Activated CD4-positive, alpha-beta T cell treated with anti-CD3 and anti-CD28 coated beads, Interleukin-2, amount 10 ng/mL, durations not matched to agents 24 days and 14 days (primary cell): ENCODE measurements at places on chromosomes 6 and 20. TPM values are rescaled to one million over a fixed set of nuclear protein-coding genes. Genes with fewer than 3 reads are reported as not detected.

Gene PAK5
- total RNA-seq, result not detected in 2 replicates

Gene ADGRB3
- total RNA-seq, result not detected in 2 replicates

Gene ARFGEF2
- 28.0 and 30.9 TPM in 2 replicates for total RNA-seq

Gene CLPSL1
- total RNA-seq, result not detected in 2 replicates

Gene BMP6
- 0.50 and 0.56 TPM in 2 replicates for total RNA-seq

Gene SRSF12
- total RNA-seq, result 0.05 TPM in 1 of 2 replicates, not detected in the other

Gene CCN2
- total RNA-seq, result not detected in 2 replicates

Gene RHAG
- total RNA-seq, result not detected in 2 replicates

Gene SYCP2
- 5.2 and 5.3 TPM in 2 replicates for total RNA-seq

Gene PRIM2
- total RNA-seq, result 37.5 and 41.3 TPM in 2 replicates

Gene TRIM10
- 0.07 and 0.09 TPM in 2 replicates for total RNA-seq

Gene LY6G5C
- total RNA-seq, result 4.1 and 4.9 TPM in 2 replicates

Gene HLA-A
- total RNA-seq, result 1,449 and 1,452 TPM in 2 replicates

Gene CEP250
- 46.8 and 48.8 TPM in 2 replicates for total RNA-seq

Gene MTFR2
- 24.4 and 24.6 TPM in 2 replicates for total RNA-seq

Gene CAP2
- total RNA-seq, result not detected in 2 replicates

Gene GMPR
- total RNA-seq, result 1.0 and 2.1 TPM in 2 replicates

Gene SUMO4
- 10.1 and 10.9 TPM in 2 replicates for total RNA-seq

Gene BEND6
- not detected in 2 replicates for total RNA-seq

Gene IP6K3
- total RNA-seq, result not detected in 2 replicates

Gene SLPI
- not detected in 2 replicates for total RNA-seq

Gene ADGB
- total RNA-seq, result not detected in 2 replicates

Gene IRAK1BP1
- total RNA-seq, result 3.4 and 3.6 TPM in 2 replicates

Gene SLC22A16
- not detected in 2 replicates for total RNA-seq

Gene PLG
- total RNA-seq, result 0.40 TPM in 1 of 2 replicates, not detected in the other

Gene CDH22
- not detected in 2 replicates for total RNA-seq
